Neural cell (in vitro differentiated cells): ENCODE measurements at places on chromosomes 7 and 10. TPM values are rescaled to one million over a fixed set of nuclear protein-coding genes. Genes with fewer than 3 reads are reported as not detected.

Gene TRPV5
- 0.52 TPM in 1 of 2 replicates, not detected in the other for polyA plus RNA-seq

Gene GPR141
- not detected in 2 replicates for polyA plus RNA-seq

Gene SUFU
- polyA plus RNA-seq = 4.8 and 5.4 TPM in 2 replicates

Gene BMPR1A
- polyA plus RNA-seq = 27.7 and 29.9 TPM in 2 replicates

Gene OLAH
- not detected in 2 replicates for polyA plus RNA-seq

Gene CALHM3
- not detected in 2 replicates for polyA plus RNA-seq

Gene LIPK
- polyA plus RNA-seq = not detected in 2 replicates

Gene ADAM12
- polyA plus RNA-seq = 0.09 and 0.14 TPM in 2 replicates

Gene CLDN4
- 0.09 TPM in 1 of 2 replicates, not detected in the other for polyA plus RNA-seq

Gene JCAD
- 1.5 and 2.3 TPM in 2 replicates for polyA plus RNA-seq

Gene VGF
- 36.8 and 39.3 TPM in 2 replicates for polyA plus RNA-seq

Gene ADAP1
- 76.8 and 96.1 TPM in 2 replicates for polyA plus RNA-seq

Gene ACSL5
- polyA plus RNA-seq = not detected in 2 replicates

Gene CACNB2
- polyA plus RNA-seq = 14.3 and 16.4 TPM in 2 replicates

Gene CPN1
- polyA plus RNA-seq = not detected in 2 replicates

Gene ELN
- 0.16 TPM in 1 of 2 replicates, not detected in the other for polyA plus RNA-seq

Gene MSMB
- polyA plus RNA-seq = not detected in 2 replicates

Gene FBH1
- polyA plus RNA-seq = 41.1 and 48.1 TPM in 2 replicates

Gene GSAP
- polyA plus RNA-seq = 0.21 and 0.48 TPM in 2 replicates

Gene VWC2
- polyA plus RNA-seq = 4.6 TPM in 2 replicates

Gene FZD1
- 2.9 and 3.7 TPM in 2 replicates for polyA plus RNA-seq

Gene USP6NL
- 36.0 and 39.9 TPM in 2 replicates for polyA plus RNA-seq

Gene INTS1
- 21.1 and 26.3 TPM in 2 replicates for polyA plus RNA-seq

Gene MYPN
- polyA plus RNA-seq = not detected in 2 replicates

Gene CXCL12
- polyA plus RNA-seq = 0.14 and 0.54 TPM in 2 replicates

Gene RBM20
- 0.07 and 0.58 TPM in 2 replicates for polyA plus RNA-seq

Gene VSIR
- polyA plus RNA-seq = not detected in 2 replicates

Gene UFSP1
- polyA plus RNA-seq = 2.4 and 5.0 TPM in 2 replicates

Gene FAM24B
- 2.8 and 3.4 TPM in 2 replicates for polyA plus RNA-seq

Gene CREB5
- polyA plus RNA-seq = 3.2 and 3.7 TPM in 2 replicates

Gene COL13A1
- 4.7 and 4.9 TPM in 2 replicates for polyA plus RNA-seq

Gene RSBN1L
- polyA plus RNA-seq = 24.7 and 29.1 TPM in 2 replicates

Gene KIAA1217
- 0.20 and 0.22 TPM in 2 replicates for polyA plus RNA-seq

Gene SPOCK2
- polyA plus RNA-seq = 5.6 and 6.2 TPM in 2 replicates

Gene SOSTDC1
- 0.24 and 0.52 TPM in 2 replicates for polyA plus RNA-seq

Gene PRSS37
- not detected in 2 replicates for polyA plus RNA-seq

Gene MMRN2
- polyA plus RNA-seq = 0.15 TPM in 1 of 2 replicates, not detected in the other
